ENCODE measurements at places on chromosomes 5 and 9. TPM values are rescaled to one million over a fixed set of nuclear protein-coding genes. Genes with fewer than 3 reads are reported as not detected.

Gene DNAH5
- not detected for total RNA-seq

Gene IL9
- total RNA-seq = 0.93 TPM

Gene CCDC152
- total RNA-seq = 9.0 TPM

Gene MEIKIN
- not detected for total RNA-seq

Gene TMEM252
- total RNA-seq = not detected

Gene ANXA6
- total RNA-seq = 282 TPM

Gene ABO
- not detected for total RNA-seq

Gene LYRM7
- 17.7 TPM for total RNA-seq

Gene ZNF883
- 1.0 TPM for total RNA-seq

Gene DIPK1B
- total RNA-seq = not detected

Gene TMEM215
- not detected for total RNA-seq

Measured in activated naive CD4-positive, alpha-beta T cell treated with anti-CD3 and anti-CD28 coated beads, Interleukin-2, amount 50 U/mL, for 72 hours (primary cell).